PC-3 (cell line): ENCODE measurements at places on chromosomes 4 and X. TPM values are rescaled to one million over a fixed set of nuclear protein-coding genes. Genes with fewer than 3 reads are reported as not detected.
A peak's percentile ranks its signal among the peaks of the same experiment; 100 is the strongest.

GRCh38 chr4:138961664-138962063 is 53.9 kb upstream of the NOCT start:
- DNase-seq: no peak

DNA sequence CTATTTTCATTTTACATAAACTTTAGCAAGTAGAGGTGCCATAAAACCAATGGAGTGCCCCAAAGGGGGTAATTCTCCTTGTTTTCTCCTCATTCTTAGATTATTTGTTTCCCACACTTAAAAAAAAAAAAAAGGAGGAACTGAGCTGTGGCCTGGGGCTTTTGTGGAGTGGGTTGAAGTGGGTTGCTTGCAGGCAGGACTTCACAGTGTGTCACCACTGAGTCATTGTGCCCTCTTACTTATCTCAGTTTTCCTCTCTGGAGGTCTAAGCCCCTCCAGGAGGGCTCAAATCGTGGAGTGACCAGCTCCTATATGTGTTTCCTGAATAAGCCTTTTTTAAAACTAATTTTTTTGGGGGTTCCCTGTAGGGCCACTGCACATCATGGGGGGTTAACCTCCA is 69.0 kb downstream of the SLC16A2 start:
- DNase-seq: no peak

- peak; percentile 49 for DNase-seq
Measured at GRCh38 chrX:24133312-24133711, 16.2 kb upstream of the ZFX start.

- no peak for DNase-seq
Measured at GRCh38 chr4:86544310-86544966, 49.7 kb upstream of the PTPN13 start.

- no peak for DNase-seq
Measured at GRCh38 chr4:3835527-3836405, 69.6 kb downstream of the ADRA2C start.

AMBN gene
- not detected in 2 replicates for total RNA-seq

GABRQ gene
- total RNA-seq: under 0.01 TPM in 1 of 2 replicates, not detected in the other

SLC9B2 gene
- total RNA-seq: 5.5 and 13.6 TPM in 2 replicates
